ENCODE measurements at places on chromosomes 1 and 21.

- no peak for DNase-seq
Observed at GRCh38 chr1:172090511-172090817, 249.2 kb downstream of the DNM3 start.

DNA sequence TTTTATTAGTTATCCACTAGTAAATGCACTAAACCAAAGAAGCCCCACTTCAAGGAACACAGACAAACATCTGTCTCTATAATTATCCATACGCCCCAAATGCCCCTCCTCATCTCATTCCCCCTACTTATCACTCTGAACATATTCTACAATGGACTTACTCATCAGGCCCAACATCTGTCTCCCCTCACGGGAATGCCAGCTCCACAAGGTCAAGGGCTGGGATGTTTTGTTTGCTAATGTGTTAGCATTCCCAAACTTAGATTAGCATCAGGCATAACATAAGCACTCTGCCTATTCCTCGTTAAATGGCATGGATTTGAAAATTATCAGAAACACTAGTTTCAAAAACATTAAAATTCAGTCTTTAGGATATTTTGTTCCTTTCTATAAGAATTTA lies 279.5 kb downstream of the DSCAM start:
- no peak for DNase-seq

DNA sequence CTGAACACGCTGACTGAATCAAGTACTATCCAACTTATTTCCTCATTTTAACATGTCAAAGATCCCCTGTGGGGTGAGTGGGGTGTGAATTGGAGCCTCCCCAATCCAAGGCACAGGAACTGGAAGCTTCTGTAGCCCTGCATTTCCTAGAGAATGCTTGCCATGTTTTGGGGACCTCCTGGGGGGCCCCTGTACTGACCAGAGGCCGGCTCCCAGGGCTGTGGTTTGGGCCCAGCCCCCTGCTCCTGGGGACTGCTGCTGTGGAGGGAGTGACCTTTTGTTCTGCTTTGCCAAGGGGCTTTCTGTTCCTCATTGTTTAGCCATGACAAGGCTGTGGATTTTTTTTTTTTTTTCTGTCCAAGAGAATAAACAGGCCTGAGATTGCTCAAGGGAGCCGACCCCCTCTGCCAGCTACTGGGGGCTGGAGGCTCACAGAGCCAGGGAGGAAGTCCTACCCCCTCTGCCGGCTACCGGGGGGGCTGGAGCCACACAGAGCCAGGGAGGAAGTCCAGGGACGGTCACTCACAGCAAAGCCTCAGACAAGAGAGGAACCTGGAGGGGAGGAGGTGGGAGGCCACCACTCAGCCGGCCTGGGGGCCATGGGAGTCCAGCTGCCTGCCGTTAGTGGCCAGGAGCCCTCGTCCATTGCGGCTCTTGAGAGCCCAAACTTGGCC lies 17.4 kb downstream of the TNFRSF1B start:
- DNase-seq = peak; percentile 77

- no peak for DNase-seq
Observed at GRCh38 chr1:13666317-13666716, 33.7 kb upstream of the PRDM2 start.

GRCh38 chr1:21340230-21340945 lies 50.1 kb upstream of the ECE1 start:
- DNase-seq = no peak

DNA sequence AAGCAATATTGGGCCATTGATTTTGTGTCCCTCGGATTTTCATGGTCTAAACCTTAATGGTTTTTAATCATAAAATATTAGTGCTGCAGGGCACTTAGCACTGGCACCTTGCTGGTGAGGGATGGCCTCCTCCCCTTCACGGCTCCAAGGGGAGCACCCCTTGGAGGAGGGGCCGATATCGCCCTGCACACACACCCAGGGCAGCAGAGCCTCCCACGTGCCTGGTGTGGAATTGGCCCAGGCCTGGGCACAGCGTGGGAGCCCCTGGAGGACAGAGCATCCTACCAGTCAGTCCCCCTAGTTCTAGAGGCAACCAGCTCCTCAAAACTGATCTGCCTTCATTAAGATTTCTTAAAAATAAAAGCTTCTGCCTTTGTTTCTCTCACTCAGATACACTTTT lies 90.7 kb upstream of the CSF3R start:
- no peak for DNase-seq

DNA sequence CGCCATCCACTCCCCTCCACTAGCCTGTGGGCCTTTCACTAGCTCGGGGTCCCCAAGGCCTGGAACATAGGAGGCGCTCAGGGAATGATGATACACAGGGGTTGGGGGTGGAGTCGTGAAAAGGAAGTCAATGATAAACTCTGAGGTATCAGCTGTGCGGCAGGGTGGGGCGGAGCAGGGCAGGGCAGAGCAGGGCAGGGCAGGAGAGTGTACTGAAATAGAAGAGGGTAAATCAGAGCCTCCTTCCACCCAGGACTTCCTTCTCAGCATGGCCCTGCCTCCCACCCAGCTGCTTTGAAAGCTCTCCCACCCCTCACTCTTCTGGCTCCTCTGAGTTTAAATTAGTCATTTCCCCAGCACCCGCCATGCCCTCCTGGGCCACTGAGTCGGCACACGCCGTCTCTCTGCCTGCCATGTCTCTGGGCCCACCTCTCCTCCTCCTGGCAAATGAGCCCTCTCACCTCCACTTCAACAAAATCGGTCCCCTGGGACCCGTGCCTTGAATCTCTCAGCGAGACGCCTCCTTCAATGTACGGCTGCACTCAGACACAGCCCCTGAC lies 16.9 kb downstream of the CAPZB start:
- DNase-seq = peak; percentile 73

- no peak for DNase-seq
Observed at GRCh38 chr1:28070725-28071593, 17.5 kb downstream of the EYA3 start.

- DNase-seq = no peak
Observed at GRCh38 chr1:112852276-112852675, 103.7 kb downstream of the SLC16A1 start.

DNA sequence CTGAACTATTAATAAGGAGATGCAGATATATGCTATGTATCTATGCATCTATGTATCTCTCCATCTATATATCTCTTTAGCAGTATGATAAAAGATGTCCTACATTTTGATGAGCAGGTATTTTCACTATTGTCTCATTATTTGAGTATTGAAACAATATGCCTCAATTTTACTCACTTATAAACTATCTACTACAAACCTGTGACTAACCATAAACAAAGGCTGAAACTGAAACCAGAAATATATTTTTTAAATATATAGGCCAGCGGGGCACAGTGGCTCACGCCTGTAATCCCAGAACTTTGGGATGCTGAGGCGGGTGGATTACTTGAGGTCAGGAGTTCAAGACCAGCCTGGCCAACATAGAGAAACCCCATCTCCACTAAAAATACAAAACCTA lies 22.0 kb downstream of the EIF4G3 start:
- DNase-seq = no peak

GRCh38 chr21:15071009-15071408 lies 6.2 kb upstream of the NRIP1 start:
- DNase-seq = no peak
